ENCODE measurements at places on chromosomes 11 and 22.

GRCh38 chr22:21030621-21031544, 1.5 kb downstream of the SLC7A4 start:
- no peak for DNase-seq

- DNase-seq = no peak
Measured at GRCh38 chr11:118238421-118238820, 13.6 kb upstream of the JAML start.

- no peak for DNase-seq
Measured at GRCh38 chr11:116793772-116794097, 2.1 kb upstream of the APOA5 start.

- no peak for DNase-seq
Measured at GRCh38 chr22:50179937-50180726, 5.6 kb upstream of the TRABD start.

DNA sequence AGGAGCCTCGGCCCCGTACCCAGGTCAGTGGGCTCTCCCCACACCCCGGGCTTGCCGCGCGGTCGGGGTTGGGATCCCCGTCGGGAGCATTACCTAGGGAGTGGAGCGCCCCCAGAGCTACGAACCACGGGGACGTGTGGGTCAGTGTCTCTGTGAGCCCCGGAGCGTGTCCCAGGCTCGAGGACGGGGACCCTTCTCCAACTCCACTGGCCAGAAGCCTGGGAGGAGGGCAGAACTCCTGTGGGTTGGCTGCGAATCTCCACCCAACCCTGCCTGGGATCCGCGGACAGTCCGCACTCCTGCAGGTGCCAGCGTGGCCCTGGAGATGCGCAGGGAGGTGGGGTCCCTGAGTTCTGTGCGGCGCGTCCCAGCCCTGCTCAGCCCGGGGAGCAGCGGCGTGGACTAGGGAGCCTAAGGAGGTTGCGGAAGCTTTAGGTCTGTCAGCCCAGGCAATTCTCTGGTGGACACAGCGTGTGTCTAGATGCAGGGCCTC, 346 bp downstream of the PPFIBP2 start:
- DNase-seq = no peak

DNA sequence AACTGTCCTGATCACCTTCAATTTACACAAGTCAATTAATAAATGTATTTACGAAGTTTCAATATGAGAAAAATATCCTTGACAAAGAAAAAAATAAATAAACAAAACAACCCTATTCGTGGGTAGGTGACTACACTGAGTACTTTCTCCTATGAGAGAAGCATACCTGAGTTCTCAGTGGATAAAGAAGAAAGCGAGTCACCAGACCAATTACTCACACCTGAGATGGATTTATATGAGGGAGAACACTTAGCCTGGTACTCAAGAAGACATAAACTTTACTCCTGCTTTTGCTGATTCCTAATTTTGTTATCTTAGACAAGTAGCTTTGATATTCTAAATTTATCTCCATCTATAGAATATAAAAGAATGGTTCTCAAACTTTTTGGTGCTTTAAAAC, 735.2 kb upstream of the ANO3 start:
- DNase-seq = no peak

DNA sequence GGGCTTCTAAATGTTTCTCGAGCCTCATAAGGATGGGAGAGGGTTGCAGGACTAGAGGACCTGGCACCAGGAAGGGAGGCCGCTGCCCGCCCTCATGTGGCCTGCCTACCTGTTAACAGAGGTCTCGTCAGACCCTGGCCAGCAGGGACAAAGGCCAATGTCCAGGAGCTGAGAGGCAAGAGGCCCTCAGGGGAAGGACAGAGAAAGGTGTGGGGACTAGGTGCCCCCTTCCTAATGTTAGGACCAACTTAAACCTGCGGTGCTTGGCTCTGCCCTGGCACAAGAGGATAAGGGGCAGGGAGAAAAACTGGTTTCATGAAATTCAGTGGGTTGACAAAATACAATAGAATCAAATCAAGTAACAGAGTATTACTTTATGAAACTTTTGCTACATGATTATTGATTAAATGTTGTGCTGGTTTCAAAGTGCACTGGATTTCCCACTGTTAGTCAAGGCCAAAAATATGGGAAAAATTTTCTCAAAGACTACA, 20.0 kb upstream of the SYT12 start:
- no peak for DNase-seq

- no peak for DNase-seq
Measured at GRCh38 chr11:19242179-19242932, 1.6 kb upstream of the E2F8 start.

DNA sequence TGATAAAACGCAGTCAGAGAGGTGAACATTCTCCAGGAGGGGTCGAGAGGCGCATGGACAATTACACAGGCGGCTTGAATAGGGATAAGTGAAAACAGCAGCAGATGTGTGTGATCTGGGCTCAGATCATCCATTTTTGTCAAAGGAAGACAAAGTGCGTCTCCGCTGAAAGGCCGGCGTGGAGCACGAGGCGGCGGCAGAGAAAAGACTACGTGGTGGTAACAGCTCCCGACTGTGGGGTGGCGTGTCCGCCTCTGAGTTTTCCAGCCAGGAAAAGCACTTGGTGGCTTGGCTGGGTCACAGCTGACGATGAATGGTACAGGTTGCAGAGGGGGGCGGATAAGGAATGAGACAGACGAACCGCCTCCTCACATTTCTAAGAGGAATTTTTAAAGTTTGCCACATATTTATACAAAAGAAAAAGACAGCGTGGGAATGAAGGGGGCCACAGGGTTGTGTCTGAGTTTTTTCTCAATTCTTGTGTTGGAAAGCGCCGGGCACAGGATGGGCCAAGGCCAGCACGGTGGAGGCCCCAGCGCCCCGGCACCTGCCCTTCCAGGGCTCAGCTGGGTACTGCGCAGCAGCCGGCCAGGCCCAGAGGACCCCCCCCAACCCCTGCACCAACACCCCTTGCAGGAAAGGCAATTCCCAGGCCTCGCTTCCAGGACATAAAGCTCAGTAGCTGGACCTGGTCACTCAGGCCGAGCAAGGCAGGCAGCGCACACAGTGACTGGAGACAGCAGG, 80.4 kb downstream of the TRMU start:
- no peak for DNase-seq

GRCh38 chr22:27978317-27978716, 59.3 kb upstream of the PITPNB start:
- DNase-seq = no peak

GRCh38 chr11:111696556-111696955, 69.6 kb downstream of the PPP2R1B start:
- peak; percentile 73 for DNase-seq

GRCh38 chr11:3183523-3183922, 18.4 kb upstream of the OSBPL5 start:
- no peak for DNase-seq

GRCh38 chr11:19370100-19370861, 129.5 kb upstream of the E2F8 start:
- DNase-seq = no peak

GRCh38 chr11:128026596-128026995, 560.8 kb downstream of the ETS1 start:
- DNase-seq = peak; percentile 91

DNA sequence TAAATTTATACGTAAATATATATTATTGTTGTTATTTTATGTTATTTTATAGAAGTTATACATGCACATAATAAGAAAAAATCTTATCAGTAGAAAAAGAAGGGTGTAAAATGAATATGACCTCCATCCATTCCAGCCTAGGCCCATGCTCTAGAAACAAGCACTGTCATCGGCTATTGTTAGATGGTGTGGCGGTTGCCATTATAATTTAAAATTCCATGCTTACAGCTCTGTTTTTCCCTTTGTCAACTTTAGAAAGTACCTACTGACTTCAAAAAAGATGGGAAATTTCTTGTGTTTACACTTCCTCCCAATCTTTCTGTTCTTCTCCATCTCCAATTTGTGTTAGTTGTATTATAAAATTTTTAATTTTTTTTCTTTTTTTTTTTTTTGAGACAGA, 61.9 kb upstream of the RDX start:
- no peak for DNase-seq

DNA sequence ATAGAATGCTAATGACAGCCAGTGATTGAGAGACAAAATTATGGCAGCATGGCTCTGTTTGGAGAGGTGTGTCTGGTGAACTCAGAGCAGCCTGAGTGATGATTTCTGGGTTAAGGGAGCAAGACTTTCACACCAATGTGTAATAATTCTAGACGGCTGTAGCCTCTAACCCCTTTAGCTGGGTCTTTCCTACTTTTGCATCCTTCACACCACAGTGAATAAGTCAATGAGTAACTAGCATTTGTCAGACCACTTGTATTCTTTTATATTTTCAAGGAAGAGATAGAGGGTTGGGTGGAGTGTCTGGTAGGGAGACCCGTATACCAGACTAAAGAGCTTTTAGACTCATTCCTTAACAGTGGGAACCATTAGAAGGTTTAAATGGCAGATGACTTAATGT, 50.4 kb downstream of the ATXN10 start:
- no peak for DNase-seq

GRCh38 chr11:4539603-4540219, 5.3 kb upstream of the OR52M1 start:
- DNase-seq = peak; percentile 32

- DNase-seq = no peak
Measured at GRCh38 chr22:19852177-19852781, 2.4 kb downstream of the GNB1L start.

DNA sequence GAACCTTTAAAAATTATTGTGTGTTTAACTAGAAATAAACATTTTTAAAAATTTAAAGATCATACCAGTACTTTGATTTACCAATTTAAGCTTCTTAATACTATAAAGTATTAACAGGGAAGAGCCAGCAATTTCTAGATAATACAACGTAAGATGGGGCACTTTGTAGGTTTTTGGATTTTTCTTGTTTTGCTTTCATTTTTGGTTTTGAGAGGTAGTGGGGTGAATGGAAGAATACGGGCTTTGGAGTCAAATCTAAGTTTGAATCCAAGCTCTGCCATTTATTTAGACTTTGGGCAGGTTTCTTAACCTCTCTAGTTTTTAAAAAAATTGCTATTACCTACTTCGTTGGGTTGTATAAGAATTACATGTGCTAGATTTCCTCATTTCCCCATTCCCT, 44.9 kb downstream of the CSTPP1 start:
- DNase-seq = no peak

DNA sequence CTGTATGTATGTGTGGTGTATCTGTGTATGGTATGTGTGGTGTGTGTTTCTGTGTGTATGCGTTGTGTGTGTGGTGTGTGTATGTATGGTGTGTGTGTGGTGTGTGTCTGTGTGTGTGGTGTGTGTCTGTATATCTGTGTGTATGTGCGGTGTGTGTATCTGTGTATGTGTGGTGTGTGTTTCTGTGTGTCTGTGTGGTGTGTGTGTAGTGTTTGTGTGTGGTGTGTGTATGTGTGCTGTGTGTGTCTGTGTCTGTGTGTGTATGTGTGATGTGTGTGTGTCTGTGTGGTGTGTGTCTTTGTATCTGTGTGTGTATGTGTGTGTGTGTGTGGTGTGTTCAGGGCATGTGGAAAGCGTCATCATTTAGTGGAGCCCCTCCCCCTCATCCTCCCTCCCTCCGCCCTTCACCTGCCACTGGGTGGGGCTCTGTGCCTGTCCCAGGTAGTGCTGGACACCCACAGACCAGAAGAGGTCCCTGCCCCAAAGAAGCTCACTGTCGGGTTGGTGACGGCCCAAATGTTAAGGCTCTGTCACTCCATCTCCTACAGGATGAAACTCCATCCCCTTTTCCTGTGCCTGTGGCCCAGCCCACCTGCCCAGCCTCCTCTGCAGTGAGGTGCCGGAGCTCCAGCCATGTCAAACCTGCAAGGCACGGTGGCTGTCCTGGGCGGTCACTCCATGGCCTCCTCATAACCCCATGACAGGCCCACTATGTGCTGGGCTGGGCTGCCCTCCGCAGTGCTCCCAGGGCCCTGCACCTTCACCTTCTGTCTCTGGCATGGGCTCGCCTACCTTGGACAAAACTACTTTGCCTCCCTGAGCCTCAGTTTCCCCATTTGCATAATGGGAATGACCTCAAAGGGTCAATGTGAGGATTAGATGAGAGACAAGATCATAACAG, 23.4 kb upstream of the SHISAL1 start:
- DNase-seq = no peak

GRCh38 chr11:35549787-35550186, 24.4 kb upstream of the PAMR1 start:
- DNase-seq = peak; percentile 73

- DNase-seq = no peak
Measured at GRCh38 chr11:116649268-116649667, 123.5 kb downstream of the BUD13 start.

DNA sequence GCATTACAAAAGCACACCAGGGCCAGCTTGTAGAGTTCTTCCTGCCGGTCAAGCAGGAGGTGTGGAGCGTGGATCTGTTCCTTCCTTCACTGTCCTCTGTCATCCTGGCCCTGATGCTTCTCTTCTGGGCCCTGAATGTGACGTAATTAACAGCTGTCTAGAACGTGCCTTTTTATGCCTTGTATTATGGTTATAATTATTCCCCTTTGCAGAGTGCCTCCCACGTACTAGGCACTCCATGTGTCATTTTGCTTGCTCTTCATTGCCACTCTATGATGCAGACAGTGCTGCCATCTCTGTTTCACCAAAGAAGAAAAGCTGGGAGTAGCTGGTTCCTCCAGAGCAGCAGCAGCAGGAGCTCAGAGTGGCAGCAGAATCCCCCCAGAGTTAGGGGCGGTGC, 132.1 kb upstream of the TTC12 start:
- DNase-seq = no peak

DNA sequence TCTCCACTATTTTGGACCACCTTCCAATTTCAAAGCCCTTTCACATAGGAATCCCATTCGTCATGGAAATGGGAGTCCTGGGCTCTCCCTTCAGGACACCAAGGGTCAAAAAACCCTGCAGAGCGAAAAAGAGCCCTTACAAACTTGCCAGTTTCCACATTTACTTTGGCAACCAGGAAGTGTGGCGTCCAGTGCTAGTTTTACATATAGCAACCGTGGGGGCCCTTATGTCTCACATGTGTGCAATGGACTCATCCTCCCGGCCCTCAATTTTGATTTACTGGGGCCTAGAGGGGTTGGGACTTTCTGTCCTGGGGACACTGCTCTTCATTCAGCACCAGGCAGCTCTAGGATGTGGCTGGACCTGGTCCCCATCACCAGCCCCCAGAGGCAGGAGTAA, 33.7 kb downstream of the DAGLA start:
- no peak for DNase-seq

- no peak for DNase-seq
Measured at GRCh38 chr22:41574847-41575381, 14.1 kb downstream of the CSDC2 start.

DNA sequence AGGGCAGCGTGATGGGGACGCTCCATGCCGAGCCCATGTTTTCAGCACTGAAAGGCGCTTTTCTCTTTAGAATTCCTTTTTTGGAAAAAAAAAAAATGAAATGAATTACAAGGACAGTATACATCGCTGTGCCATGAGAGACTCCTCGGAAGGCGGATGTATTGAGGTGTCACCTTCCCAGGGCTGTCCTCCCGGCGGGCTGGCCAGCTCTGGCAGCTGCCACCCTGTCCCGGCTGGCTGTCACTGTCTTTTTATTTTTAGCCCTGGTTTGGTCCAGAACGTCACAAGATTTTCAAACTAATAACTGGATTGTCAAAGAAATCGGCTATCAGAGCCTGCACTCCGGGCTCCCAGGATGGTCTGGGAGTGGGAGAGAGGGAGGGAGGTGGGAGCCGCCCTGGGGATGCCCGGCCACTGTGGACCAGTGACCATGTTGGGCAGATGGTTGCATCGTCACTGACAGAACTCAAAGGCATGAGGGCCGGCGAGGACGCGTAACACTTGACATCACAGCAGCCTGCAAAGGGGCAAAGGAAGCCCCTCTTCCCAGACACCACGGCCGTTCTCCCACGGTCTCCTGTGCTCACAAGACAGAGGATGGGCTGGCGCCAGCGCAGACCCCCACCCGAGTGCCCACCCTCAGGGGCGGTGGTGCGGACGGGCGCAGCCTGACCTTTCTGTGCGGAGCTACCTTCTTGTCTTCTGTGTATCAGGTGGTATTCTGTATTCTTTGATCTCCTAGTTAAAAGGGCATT, 392.9 kb downstream of the TBC1D22A start:
- no peak for DNase-seq

Measured in stromal cell of bone marrow (primary cell).